ENCODE measurements at places on chromosomes 7 and 10. TPM values are rescaled to one million over a fixed set of nuclear protein-coding genes. Genes with fewer than 3 reads are reported as not detected.

TAS2R60 gene
- not detected for total RNA-seq

RNF148 gene
- total RNA-seq = 0.72 TPM

UTF1 gene
- total RNA-seq = not detected

GTF2IRD1 gene
- 44.0 TPM for total RNA-seq

PPP1R17 gene
- not detected for total RNA-seq

LRGUK gene
- total RNA-seq = 0.60 TPM

NEURL1 gene
- total RNA-seq = 4.8 TPM

ZP3 gene
- total RNA-seq = 14.2 TPM

NANOS1 gene
- 7.2 TPM for total RNA-seq

TFAM gene
- total RNA-seq = 87.1 TPM

BEND7 gene
- total RNA-seq = 3.2 TPM

ELN gene
- not detected for total RNA-seq

SPACDR gene
- total RNA-seq = 4.2 TPM

NPS gene
- not detected for total RNA-seq

IFIT3 gene
- total RNA-seq = 7.2 TPM

HSPA12A gene
- 11.3 TPM for total RNA-seq

WDR91 gene
- total RNA-seq = 7.6 TPM

SLC16A9 gene
- not detected for total RNA-seq

RARRES2 gene
- not detected for total RNA-seq

ATG9B gene
- total RNA-seq = 13.7 TPM

GIMAP2 gene
- total RNA-seq = 0.81 TPM

NUDT13 gene
- total RNA-seq = 5.2 TPM

ITGB8 gene
- total RNA-seq = 19.4 TPM

ACTL6B gene
- not detected for total RNA-seq

C10orf143 gene
- 2.8 TPM for total RNA-seq

METTL27 gene
- 34.7 TPM for total RNA-seq

SPDYE5 gene
- total RNA-seq = not detected

XRCC2 gene
- 25.0 TPM for total RNA-seq

TMEM273 gene
- 2.2 TPM for total RNA-seq

STEAP1 gene
- 6.5 TPM for total RNA-seq

LIPJ gene
- total RNA-seq = not detected

ZCCHC24 gene
- total RNA-seq = 6.0 TPM

CDHR3 gene
- total RNA-seq = 8.7 TPM

CYP26A1 gene
- total RNA-seq = 2.2 TPM
